ENCODE measurements at places on chromosomes 5 and 9.

DNA sequence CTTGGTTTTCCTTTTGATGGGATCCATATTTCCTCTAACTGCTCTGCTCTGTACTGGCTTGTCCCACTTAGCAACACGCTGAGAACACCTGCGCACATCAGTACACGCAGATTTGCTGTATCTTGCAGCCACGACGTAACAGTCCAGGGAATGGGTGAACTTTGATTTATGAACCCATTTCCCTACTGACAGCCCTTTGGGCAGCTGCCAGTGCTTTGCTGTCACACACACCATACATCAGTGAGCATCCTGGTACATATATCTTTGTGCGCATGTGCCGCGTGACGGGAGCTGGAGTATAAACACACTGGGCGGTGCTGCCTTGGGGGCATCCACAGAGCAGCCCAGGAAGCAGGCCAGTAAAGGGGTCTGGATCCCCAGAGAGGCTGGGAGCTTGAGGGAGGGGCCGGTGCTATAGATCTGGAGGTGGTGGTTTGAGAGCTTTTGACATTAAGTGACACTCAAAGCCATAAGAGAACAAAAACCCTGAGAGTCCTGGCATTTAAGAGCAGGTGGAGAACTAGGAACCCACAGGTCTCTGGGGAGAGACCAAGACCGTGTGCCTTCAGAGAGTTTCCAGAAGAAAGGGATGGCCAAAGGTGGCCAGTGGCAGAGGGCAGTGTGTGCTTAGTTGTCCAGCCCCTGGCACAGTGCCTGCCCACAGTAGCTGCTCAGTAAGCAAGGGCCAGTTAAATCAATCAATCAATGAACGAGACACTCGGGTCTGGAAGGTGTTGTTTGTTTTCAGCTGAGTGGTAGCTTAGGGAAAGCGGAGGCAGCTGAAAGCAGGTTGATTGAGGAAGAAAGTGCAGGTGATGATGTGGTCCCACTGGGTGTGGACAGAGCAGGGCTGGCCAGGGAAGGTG lies 53.7 kb downstream of the LMX1B start:
- DNase-seq = no peak

GRCh38 chr9:81787747-81788632 lies 98.6 kb upstream of the TLE1 start:
- peak; percentile 86 for DNase-seq

DNA sequence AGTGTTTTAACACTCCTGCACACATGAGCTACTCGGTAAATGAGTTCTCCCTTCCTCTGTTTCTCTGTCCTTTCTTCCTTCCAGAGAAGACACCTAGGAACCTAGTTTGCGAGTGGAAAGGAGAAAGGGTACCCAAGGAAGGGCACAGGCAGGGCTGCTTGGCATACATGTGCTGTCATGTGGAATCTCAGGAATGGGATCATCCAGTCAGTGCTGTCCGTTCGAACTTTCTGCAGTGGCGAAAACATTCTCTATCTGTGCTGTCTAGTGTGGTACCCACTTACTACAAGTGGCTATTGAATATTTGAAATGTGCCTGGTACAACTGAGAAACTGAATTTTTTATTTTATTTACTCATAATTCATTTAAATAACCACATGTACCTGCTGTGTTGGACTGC lies 28.0 kb downstream of the NLN start:
- DNase-seq = no peak

DNA sequence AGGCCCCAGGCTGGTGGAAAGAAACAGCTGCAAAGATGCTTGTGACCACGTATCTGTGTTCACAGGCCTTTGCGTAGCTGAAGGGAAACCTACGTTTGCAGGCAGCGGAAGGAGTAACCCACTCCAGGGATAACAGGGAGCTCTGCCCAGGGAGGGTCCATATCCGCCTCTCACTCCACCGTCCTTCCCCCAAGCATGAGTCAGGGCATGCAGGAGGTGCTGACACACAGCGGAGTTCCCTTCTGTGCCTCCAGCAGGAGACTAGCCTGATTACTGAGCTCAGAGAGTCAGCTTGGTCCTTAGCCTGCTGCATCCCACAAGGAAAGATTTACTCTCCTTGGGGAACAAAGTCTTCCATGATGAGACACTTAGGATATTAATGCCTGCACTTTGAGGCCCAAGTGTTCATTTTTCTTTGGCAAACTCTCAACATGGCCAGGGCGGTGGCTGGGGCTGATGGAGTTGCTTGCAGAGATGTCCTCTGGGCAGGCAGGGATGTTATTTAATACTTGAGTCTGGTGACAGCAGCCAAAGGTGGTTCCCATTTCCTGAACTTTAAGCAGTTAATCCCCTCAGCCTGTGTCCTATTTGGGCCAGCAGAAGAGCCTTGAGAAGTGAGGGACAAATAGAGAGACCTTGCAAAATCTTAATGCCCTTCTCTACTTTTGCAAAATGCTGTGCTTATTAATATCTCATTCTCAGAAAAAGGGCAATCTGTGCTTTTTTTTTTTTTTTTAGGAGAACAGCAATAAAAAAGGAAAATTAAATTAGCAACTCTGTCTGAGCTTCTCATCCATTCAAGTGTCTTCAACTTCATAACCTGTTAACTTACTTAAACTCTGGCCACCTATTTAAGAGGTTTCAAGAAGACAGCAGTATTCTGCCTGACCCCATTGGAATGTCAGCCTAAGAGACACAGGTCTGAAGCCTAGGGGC lies 222.1 kb downstream of the HSPA4 start:
- DNase-seq = no peak

- DNase-seq = peak; percentile 63
Measured at GRCh38 chr5:14267166-14267838, 124.2 kb downstream of the TRIO start.

GRCh38 chr9:91555132-91555531 lies 131.5 kb upstream of the NFIL3 start:
- no peak for DNase-seq

- no peak for DNase-seq
Measured at GRCh38 chr5:9358961-9359685, 186.8 kb downstream of the SEMA5A start.

GRCh38 chr5:177189965-177190364 lies 56.4 kb downstream of the NSD1 start:
- DNase-seq = no peak

- no peak for DNase-seq
Measured at GRCh38 chr9:69594180-69594579, 78.0 kb downstream of the APBA1 start.

- no peak for DNase-seq
Measured at GRCh38 chr5:119300311-119300670, 55.5 kb upstream of the TNFAIP8 start.

GRCh38 chr5:172852490-172853354 lies 18.7 kb downstream of the ERGIC1 start:
- DNase-seq = peak; percentile 35

GRCh38 chr5:143243103-143243502 lies 160.4 kb downstream of the NR3C1 start:
- no peak for DNase-seq

DNA sequence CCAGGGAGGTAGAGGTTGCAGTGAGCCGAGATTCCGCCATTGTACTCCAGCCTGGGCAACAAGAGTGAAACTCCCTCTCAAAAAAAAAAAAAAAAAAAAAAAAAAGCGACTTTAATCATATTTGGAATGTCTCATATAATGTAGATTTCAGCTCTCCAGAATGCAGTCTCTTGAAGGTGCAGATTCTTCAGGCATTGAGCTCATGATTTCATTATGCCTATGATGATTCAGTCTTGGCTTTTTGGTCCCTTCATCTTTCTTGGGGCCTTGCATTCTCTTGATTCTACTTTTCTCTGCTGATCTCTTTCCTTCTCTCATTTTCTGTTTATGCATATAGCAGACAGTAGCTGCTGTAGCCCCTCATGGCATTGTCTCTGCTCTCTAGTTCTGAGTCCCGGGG lies 22.9 kb downstream of the KDM4C start:
- no peak for DNase-seq

DNA sequence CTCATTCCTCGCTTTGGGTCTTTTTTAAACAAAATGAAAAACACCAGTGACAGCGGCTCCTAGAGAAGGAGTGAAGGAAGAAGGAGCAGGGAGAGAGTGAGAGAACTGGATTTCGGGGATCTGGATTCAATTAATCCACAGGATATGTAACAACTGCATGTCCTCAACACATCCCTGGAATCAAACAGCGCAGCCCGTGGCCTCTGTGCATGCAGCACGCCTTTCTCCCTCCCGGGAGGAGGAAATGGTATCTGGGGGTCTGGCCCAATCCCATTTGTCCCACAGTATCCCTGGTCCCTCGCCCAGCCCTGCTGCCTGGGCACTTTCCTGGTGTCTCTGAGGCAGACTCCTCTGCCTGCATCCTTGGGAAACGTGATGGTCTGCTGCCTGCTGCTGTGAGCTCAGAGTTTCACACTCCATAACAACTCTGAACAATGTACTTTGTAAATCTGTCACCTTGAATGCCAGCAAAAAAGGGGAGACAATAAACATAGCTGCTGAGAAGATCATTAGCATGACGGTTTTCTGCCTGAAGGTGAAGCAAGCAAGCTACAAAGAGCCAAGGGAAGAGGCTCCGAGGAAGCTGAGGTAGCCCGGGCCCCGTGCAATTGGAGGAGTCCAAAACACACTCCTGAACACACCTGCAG lies 56.1 kb downstream of the PTCH1 start:
- no peak for DNase-seq

- DNase-seq = no peak
Measured at GRCh38 chr5:169942181-169942580, 38.1 kb downstream of the INSYN2B start.

DNA sequence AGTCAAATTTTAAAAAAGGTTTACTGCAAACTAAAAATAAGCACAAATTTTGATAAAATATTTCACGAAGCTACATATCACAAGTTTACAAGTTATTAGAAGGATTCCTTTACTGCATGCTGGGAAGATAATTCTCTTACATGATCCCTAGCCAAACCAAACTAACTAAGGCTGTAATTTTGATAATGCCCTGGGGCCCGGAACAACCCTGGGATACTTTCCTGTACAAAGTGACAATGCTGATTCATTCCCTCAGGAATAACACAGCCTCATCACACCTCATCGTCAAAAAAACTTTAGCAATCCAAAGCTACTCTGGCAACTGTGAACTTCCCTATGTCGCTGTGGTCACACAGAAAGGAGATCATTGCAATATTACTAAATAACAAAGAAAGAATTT lies 402.9 kb downstream of the RAB3C start:
- no peak for DNase-seq

DNA sequence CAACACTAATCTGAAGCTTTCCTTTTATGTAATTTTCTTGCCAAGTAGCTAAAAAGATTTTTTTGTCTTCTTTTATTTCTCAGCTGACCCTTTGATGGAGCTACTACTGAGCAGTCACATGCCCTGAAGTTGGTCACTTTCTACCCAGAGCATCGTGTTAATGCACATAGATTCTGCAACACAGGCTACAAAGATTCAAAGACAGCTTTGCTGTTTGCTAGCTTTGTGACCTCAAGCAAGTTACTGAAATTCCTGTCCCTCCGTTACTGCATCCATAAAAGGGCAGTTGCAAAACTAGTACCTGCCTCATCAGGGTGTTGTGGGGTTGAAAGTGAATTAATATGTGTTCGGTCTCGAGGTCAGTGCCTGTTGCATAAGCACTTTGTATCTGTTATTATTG lies 179.9 kb downstream of the GAS1 start:
- DNase-seq = no peak

DNA sequence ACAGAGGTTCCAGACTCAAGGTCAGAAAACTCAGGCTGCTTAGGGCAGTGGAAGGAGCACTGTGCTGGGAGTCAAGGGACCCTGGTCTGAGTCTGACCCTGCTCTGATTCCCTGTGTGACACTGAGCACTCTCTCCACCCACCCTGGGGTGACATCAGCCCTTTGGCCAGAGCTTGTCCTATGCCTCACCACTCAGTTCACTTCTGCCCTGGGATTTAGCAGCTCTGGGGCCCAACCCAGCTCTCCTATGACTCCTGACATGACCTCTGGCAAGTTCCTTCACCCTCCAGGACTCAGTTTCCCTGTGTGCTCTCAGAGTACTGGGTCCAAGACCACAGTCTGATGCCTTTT lies 63.9 kb downstream of the FAM114A2 start:
- DNase-seq = no peak

DNA sequence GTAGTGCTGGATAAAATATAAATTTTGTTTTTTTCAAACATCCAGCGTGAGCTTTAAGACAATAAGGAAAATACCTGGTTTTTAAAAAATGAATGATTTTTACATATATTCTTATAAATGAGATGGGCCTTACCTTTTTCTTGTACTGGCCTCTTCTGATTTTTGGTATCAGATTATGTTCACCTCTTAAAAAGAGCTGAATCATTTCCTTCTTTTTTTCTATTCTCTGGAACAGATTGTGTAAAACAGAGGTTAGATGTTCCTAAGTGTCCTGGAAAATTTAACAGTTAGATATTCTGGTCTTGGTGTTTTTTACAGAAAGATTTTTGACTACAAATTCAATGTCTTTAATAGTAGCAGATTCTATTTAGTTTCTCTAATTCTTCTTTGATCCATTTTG lies 74.6 kb downstream of the NDUFAF2 start:
- no peak for DNase-seq

Measured in hematopoietic multipotent progenitor cell treated with erythropoietin and hydrocortisone succinate and interleukin-3 and kit ligand, for 6 days (in vitro differentiated cells).